ENCODE measurements at places on chromosomes 3 and 15.
A peak's percentile ranks its signal among the peaks of the same experiment; 100 is the strongest.

- DNase-seq: no peak
These were observed 274.6 kb downstream of the NTRK3 start for GRCh38 chr15:87981969-87982368.

DNA sequence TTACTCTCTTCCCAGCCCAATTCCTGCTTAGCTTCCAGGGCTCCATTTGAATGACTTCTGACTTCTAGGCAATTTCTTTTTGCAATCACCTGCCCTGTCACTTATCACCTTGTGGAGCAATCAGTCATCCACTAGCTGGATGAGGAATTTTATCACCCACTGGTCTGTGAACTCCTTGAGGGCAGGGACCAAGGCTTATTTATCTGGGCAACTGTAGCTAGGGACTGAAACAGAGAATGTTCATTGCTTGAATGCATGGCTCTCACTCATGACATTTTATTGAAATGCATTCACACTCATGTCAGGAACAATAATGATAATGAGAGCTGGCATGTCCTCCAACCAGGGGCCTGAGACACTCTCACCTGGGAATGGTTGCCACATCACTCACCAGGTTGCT is 15.5 kb downstream of the TNFAIP8L3 start:
- no peak for DNase-seq

GRCh38 chr3:187741403-187742350 is 3.6 kb downstream of the BCL6 start:
- DNase-seq: no peak

DNA sequence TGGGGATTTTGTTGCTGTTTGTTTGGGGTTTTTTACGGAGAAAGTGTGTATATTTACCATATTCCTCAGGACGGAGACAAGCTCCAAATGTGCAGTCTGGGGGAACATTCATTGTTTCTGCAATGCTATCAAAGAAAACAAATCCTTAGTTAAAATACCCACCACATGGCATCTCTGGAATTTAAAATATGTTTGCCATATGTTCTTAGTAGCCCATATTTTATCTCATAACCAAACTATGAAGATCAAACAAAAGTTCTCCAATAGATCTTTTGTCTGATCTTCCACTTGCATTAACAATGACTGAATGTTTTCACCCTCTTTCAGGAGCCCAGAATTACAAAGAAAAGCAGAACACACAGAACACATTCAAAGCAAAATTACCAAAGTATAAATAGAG is 35.3 kb downstream of the EFHB start:
- DNase-seq: no peak

DNA sequence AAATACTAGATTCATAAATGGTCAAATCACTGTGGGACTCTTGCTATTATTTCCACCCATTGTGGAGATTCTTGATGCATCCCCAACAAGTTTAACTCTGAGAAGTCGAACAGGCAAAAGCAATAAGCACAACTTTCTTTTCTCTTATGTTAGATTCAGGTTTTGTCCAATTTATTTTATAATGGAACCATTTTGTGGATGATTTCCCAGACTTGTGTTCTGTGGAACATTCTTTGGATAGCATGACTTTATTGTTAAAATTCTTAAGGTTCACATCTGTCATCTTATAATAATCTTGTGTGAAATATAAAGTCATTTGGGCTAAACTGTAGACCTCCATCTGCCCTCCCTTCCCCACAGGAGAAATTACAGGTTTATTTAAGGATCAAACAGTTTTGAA is 213.7 kb downstream of the LPP start:
- DNase-seq: no peak

GRCh38 chr15:77781946-77782240 is 149.2 kb upstream of the LINGO1 start:
- DNase-seq: no peak

DNA sequence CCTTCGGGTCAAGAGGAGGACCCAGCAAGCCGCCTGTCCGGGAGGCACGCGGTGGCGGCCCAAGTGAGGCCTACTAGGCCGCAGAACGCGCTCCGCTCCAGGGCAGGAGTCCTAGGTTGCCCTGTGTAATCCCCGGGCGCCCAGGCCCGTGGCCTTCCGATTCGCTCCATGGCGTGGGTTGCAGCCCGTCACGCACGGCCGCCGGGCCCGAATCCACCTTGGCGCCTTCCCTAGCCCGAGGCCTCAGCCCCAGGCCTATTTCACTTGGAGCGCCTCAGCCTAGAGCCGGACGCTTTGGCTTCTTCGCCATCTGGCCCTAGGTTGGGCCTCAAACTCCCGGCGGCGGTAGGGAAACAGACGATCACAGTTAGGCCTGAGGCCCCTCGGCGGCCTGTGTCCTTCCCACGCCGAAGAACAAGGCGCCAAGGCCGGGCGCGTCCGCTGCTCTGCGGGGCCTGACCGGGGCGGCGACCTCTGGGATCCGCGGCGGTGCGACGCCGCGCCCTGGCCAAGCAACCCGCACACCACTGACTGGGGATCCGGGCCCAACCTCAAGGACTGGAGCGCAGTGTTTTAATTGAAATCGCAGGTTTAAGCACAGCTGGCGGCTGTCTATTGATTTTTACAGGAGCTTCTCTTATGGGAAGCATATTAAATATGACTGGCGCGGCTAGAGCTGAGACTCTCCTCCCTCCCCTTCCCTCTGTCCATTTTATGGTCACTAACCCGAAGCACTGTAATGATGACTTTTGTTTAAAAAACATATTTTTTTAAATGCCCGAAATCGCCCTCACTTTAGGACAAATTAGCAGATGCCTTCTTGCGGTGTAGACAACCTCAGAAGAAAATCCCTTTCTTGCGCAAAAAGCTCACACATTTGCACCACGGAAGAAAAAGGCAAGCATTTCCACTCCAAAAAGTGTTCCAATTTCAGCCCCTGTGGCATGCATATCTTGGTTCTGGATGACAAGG is 3.8 kb upstream of the FEZF2 start:
- DNase-seq: no peak

DNA sequence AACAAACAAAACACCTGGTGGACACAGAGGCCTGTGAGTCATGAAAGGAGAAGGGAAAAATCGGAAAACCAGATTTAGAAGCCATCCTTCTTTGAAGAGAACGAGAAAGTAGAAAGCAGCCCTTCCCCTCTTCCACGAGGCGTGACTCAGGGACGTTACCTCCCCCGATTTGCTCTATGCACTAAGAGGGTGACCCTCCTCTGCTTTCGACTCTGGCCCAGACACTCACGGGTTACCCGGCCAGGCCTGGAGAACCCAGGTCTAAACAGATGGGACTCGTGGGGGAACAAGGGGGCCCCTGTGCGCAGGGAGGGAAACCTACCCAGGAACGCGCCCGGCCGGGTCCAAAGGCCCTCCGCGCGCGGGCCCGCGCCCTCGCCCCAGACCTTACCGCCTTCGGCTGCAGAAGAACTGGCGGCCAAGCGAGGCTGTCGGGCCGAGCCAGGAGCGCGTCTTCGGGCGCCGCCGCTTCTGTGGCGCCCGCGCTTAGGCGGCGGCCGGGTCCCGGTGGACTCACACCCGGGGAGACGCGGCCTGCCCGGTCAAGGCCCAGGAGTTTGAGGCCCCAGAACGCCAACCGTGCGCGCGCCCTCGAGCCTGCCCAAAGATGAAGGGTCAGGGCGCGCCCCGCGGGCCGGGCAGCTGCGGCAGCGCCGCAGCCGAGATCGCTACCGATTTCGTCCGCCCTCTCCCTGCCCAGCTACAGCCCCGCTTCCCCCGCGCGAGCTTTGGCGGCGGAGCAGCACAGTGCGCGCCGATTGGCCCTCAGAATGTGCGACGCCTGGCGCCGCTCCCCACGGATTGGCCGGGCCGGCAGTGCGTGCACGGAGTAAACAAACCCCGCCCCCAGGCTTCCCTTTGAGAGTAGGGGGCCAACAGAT is at the start of gene TFDP2:
TSS of gene TFDP2 (minus strand) at position 753 of the 881 bp plus-strand sequence. CDS start 47,795 bp downstream, outside the sequence.
- peak; percentile 68 for DNase-seq

- DNase-seq: no peak
These were observed 20.1 kb downstream of the TMEM108 start for GRCh38 chr3:133058243-133058642.

- no peak for DNase-seq
These were observed 17.5 kb upstream of the NMD3 start for GRCh38 chr3:161203485-161204098.

GRCh38 chr3:12400616-12401194 is 83.6 kb upstream of the TSEN2 start:
- no peak for DNase-seq

DNA sequence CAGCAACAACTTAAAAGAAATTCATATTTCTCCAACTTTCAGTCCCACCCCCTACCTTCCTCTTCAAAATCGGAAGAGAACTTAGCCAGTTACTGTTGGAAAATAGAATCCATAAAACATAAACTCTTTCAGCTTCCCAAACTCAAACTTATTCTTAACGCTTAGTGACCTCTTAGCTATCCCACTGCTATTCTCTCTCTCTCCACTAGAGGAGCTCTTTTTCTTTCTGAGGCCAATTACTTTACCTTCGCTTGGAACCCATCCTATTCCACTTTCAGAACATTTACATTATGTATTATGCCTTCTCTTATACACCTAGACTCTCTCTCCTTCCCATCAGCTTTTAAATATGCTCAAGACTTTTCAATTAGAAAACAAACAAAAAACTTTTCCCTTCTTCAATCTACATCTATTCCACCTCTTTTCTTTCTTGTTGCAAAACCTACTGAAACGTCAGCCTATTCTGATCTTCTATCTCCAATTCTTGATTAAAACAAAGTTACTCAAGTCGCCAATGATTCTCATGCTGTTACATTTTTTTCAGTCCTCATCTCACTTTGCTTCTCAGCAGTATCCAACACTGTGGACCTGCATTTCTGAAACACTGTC is 13.4 kb upstream of the GHSR start:
- no peak for DNase-seq

DNA sequence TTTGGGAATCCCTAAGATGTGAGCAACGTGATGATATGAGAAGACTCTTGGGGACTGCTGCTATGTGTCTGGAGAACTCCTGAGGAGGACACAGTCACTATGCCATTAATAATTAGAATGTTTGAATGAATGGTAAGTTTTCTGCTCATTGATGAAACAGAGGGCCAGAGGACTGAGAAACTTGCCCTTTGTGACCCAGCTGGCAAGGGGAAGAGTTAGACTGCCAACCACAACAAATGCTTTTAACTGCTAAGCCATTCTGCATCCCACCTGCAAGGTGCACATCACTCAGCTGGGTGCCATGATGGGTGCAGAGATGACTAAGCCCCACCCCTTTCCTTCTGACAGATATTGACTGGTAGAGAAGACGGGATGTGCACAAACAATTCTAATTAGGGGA is 249.6 kb downstream of the THRB start:
- DNase-seq: no peak

- DNase-seq: no peak
These were observed 77.5 kb upstream of the TNFAIP8L3 start for GRCh38 chr15:51172193-51172592.

- DNase-seq: no peak
These were observed 588.0 kb downstream of the SQOR start for GRCh38 chr15:46222826-46223225.

GRCh38 chr3:124791639-124792151 is 61.4 kb downstream of the UMPS start:
- DNase-seq: no peak

- no peak for DNase-seq
These were observed 321.8 kb upstream of the MME start for GRCh38 chr3:154758109-154758868.

- no peak for DNase-seq
These were observed 9.7 kb upstream of the CRBN start for GRCh38 chr3:3189102-3189727.

DNA sequence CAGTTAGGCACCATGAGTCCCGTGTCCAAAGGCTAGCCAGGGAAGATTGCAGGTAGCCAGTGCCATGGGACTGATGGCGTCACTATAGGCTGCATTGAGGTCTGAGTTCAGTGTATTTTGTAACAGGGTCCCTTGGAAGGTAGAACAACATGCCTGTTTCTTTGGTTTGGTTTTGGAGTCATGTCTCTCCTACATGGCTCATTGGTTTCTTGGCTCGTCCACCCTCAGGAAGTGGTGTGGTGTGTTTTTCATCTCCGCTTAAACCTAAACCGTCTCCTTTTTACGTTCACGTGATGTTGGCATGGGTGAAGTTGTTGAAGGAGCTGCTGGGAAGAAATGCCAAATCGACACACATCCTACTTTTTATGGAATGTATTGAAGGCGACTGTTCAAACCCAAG is 71.6 kb downstream of the FLNB start:
- DNase-seq: no peak

GRCh38 chr3:128683957-128684356 is 33.3 kb upstream of the RPN1 start:
- DNase-seq: no peak

- DNase-seq: no peak
These were observed 22.9 kb downstream of the ITPR1 start for GRCh38 chr3:4515916-4516579.

DNA sequence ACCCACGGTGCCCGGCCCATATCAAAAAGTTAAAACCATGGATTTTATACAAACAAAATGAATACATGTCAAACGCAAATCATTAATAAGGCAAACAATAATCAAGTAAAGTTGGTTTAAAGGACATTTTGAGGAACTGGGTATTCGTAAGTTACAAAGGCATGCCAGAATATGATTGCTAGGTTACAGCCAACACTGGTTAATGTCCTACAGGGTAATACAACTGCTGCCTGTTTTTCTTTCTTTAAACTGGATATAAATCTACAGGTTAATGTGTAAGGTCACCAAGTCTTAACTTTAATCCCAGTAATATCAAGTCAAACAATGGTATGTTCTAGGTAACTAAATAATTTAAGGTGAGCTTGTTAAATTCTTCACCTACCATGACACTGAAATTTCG is 166.1 kb downstream of the PTPRG start:
- DNase-seq: no peak

- DNase-seq: no peak
These were observed 317.1 kb downstream of the MEX3B start for GRCh38 chr15:81728726-81729125.

GRCh38 chr15:85587707-85588411 is 206.9 kb downstream of the KLHL25 start:
- DNase-seq: no peak

GRCh38 chr15:90126596-90127435 is 24.5 kb upstream of the IDH2 start:
- no peak for DNase-seq

DNA sequence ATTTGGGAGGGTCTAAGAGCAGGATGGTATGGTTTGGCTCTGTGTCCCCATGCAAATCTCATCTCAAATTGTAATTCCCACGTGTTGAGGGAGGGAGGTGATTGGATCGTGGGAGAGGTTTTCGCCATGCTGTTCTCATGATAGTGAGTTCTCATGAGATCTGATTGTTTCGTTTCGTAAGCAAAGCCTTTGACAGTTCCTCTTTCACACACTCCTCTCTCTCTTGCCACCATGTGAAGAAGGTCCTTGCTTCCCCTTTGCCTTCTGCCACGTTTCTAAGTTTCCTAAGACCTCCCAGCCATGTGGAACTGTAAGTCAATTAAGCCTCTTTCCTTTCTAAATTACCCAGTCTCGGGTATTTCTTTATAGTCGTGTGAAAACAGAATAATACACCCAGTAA is 553.7 kb downstream of the TAFA4 start:
- DNase-seq: no peak

All from stimulated activated CD8-positive, alpha-beta memory T cell treated with anti-CD3 and anti-CD28 coated beads, Interleukin-2, amount 100 ng/mL, for 1 hour (primary cell).